ENCODE measurements at places on chromosomes 11 and 22.
A peak's percentile ranks its signal among the peaks of the same experiment; 100 is the strongest.

GRCh38 chr11:126929179-126930061 is 71.2 kb downstream of the KIRREL3 start:
- H3K27ac ChIP-seq = no peak overlapping the region
- H3K4me1 ChIP-seq = no peaks in the 10 kb centered on the region
- H3K4me3 ChIP-seq = no peak overlapping the region
- H3K27me3 ChIP-seq = peaks cover 2% of the 10 kb centered on the region
- no peaks in the 10 kb centered on the region for H3K36me3 ChIP-seq

GRCh38 chr11:23087407-23087806 is 227.1 kb upstream of the CCDC179 start:
- no peak overlapping the region for H3K4me3 ChIP-seq
- H3K27ac ChIP-seq = no peak overlapping the region
- no peaks in the 10 kb centered on the region for H3K4me1 ChIP-seq

DNA sequence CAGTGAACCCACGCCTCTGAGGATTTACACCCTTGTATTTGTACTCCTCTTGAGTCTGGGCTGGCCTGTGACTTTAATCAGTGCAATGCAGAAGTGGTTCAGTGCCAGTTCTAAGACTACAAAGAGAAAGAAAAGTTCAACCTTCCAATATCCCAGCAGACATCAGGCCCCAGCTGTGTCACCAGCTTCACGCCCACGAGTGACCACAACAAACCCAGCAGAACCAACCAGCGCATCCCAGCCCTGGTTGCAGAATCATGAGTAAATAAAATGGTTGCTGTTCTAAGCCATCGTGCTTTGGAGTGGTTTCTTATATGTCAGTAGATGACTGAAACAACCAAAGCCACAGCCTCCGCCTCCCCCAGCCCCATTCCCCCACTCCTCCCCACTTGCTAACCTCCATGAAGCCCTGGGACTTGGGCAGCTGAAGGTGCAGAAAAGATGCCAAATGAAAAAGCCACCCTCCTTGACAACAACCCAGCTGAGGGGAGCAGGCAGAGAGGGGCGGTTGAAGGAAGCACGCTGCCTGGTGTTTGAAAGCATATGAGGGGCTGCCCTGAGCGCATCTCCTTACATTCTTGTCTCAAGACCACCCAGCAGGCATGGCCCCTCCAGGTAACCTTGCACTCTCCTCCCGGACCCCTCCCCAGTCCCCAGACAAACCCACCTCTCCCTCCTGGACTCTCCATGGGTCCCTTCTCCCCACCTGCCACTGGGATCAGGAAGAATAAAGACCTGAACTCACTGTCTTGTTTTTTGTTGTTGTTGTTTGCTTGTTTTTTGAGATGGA is 20.9 kb downstream of the TSKU start:
- no peak for DNase-seq
- peak overlapping the region; percentile 58 for H3K27ac ChIP-seq
- H3K36me3 ChIP-seq = no peaks in the 10 kb centered on the region
- peak overlapping the region; percentile 6 for H3K4me3 ChIP-seq
- peaks cover 35% of the 10 kb centered on the region for H3K4me1 ChIP-seq
- peaks cover 34% of the 10 kb centered on the region for H3K27me3 ChIP-seq

- DNase-seq = no peak
- H3K36me3 ChIP-seq = no peaks in the 10 kb centered on the region
- H3K27me3 ChIP-seq = peaks cover 15% of the 10 kb centered on the region
- no peak overlapping the region for H3K4me3 ChIP-seq
- no peaks in the 10 kb centered on the region for H3K4me1 ChIP-seq
- no peak overlapping the region for H3K27ac ChIP-seq
These were observed 33.1 kb upstream of the POLD3 start for GRCh38 chr11:74559110-74559933.

GRCh38 chr22:37588546-37589215 is 8.8 kb upstream of the LGALS2 start:
- DNase-seq = no peak
- no peak overlapping the region for H3K27ac ChIP-seq
- H3K4me3 ChIP-seq = no peak overlapping the region
- H3K4me1 ChIP-seq = peaks cover 12% of the 10 kb centered on the region
- peaks cover 10% of the 10 kb centered on the region for H3K27me3 ChIP-seq

DNA sequence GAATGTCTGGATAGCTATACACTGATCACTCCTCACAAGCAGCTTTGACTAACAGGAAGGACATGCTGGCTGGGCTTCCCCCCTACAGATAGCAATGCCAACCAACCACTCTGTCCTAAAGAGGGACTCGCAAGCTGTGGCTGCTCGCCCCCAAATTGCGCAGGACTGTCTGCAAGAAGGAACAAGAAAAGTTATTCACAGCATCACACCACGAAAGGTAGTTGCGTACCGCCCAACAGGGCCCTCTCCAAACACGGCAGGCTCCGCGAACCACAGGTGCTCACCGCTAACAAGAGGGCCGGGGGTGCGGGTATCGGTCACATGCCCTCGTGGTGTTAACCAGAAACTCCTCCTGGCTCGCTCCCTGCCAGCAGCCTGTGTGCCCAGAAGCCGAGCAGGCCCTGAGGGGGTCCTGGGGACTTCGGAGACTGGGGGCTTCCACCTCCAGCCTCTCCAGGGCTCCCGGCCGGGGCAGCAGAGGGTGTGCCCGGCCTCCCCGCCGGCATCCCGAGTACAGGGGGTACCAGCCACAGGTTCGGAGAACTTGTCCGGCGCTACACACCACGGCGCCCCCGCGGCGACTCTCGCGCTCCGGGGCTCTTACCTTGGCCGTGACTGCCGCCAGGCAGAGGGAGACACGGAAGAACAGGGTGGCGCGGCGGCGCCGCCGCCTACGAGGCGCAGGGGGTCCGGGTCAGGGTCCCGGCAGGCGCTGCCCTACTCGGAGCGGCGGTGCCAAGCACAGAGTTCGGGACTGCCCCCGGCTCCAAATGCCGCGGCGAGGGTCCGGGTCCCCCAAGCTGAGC is 682 bp downstream of the LARGE1 start:
- H3K4me3 ChIP-seq = peak overlapping the region; percentile 56
- H3K4me1 ChIP-seq = peaks cover 15% of the 10 kb centered on the region
- H3K27ac ChIP-seq = no peak overlapping the region
- H3K36me3 ChIP-seq = no peaks in the 10 kb centered on the region
- peak; percentile 38 for DNase-seq

DNA sequence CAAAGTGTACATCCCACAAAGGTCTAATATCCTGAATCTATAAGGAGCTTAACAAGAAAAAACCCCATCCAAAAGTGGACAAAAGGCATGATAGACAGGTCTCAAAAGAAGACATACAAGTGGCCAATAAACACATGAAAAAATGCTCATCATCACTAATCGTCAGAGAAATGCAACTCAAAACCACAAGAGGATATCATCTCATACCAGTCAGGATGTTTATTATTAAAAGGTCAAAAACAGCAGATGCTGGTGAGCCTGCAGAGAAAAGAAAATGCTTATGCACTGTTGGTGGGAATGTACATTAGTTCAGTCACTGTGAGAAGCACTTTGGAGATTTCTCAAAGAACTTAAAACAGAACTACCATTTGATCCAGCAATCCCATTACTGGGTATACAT is 12.7 kb downstream of the LGALS12 start:
- H3K4me3 ChIP-seq = no peak overlapping the region
- DNase-seq = no peak
- peaks cover 4% of the 10 kb centered on the region for H3K27me3 ChIP-seq
- H3K27ac ChIP-seq = peak overlapping the region; percentile 14
- H3K36me3 ChIP-seq = no peaks in the 10 kb centered on the region

- H3K27me3 ChIP-seq = peaks cover 6% of the 10 kb centered on the region
- H3K27ac ChIP-seq = no peak overlapping the region
These were observed 5.5 kb downstream of the MRGPRX2 start for GRCh38 chr11:19055016-19055415.

GRCh38 chr11:44377121-44377520 is 67.2 kb upstream of the ALX4 start:
- H3K4me1 ChIP-seq = peaks cover 4% of the 10 kb centered on the region
- peaks cover 2% of the 10 kb centered on the region for H3K27me3 ChIP-seq
- no peak overlapping the region for H3K27ac ChIP-seq
- H3K4me3 ChIP-seq = no peak overlapping the region
- no peaks in the 10 kb centered on the region for H3K36me3 ChIP-seq

DNA sequence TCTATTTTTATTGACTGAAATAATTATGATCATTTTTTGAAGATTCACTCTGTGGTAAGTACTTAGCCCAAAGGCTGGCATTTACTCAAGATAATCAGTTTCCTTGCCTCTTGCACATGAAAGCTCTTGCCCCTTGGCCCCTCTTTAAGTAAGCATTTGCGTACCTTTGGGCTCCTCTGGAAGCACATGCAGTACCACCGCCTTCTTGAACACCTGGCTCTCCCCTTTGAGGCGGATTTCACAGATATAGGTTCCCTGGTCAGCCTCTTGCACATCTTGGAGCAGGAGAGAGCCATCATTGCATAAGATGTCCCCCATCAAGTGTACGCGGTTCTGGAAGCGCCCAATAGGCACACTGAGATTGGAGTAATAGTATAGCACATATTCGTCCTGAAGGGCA is 14.5 kb downstream of the JAML start:
- peaks cover 72% of the 10 kb centered on the region for H3K4me1 ChIP-seq
- no peaks in the 10 kb centered on the region for H3K27me3 ChIP-seq
- no peak overlapping the region for H3K27ac ChIP-seq
- H3K4me3 ChIP-seq = no peak overlapping the region
- H3K36me3 ChIP-seq = peaks cover 68% of the 10 kb centered on the region
- DNase-seq = no peak

DNA sequence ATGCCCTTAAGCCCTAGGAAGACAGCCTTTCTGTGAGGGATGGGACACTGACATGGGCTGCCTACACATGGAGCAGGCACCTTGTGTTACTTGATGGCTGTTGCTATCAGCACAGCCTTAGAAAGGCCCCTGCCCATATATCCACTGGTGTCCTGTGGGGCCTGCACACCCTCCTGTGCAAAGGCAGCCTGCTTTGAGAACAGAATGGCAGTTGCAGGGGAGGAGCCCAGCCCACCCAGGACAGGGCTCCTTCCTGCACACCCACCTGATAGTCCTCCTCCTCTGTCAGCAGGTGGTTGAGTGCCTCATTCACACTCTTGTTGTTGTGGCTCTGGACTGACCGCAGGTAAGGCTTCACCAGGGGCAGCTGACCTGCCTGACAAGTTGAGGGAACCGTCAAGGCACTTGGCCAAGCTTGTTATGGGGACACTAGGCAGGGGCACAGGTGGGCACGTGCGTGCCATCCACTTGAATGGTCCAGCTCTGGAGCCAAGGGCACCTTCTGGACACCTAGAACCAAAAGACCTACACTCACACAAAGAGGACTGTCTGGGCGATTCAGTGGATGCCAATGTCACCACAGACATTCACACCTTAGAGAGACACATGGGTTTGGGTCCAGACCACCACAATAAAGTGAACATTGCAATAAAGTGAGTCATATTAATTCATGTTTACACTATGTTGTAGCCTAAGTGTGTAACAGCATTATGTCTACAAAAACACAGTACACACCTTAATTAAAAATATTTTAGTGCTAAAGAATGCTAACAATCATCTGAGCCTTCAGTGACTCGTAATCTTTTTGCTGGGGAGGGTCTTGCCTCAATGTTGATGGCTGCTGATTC is 9.4 kb upstream of the SLC25A1 start:
- H3K4me1 ChIP-seq = no peaks in the 10 kb centered on the region
- no peaks in the 10 kb centered on the region for H3K36me3 ChIP-seq
- DNase-seq = no peak
- peaks cover 2% of the 10 kb centered on the region for H3K27me3 ChIP-seq
- no peak overlapping the region for H3K4me3 ChIP-seq
- no peak overlapping the region for H3K27ac ChIP-seq

- no peak for DNase-seq
- H3K4me1 ChIP-seq = peaks cover 23% of the 10 kb centered on the region
- peak overlapping the region; percentile 89 for H3K4me3 ChIP-seq
- H3K27me3 ChIP-seq = no peaks in the 10 kb centered on the region
- peak overlapping the region; percentile 74 for H3K27ac ChIP-seq
- peaks cover 2% of the 10 kb centered on the region for H3K36me3 ChIP-seq
These were observed 499 bp downstream of the ATL3 start for GRCh38 chr11:63670433-63671321.

GRCh38 chr11:117871160-117871559 is 5.3 kb downstream of the FXYD6 start:
- DNase-seq = no peak
- H3K27me3 ChIP-seq = peaks cover 26% of the 10 kb centered on the region
- peaks cover 33% of the 10 kb centered on the region for H3K4me1 ChIP-seq
- no peak overlapping the region for H3K27ac ChIP-seq

DNA sequence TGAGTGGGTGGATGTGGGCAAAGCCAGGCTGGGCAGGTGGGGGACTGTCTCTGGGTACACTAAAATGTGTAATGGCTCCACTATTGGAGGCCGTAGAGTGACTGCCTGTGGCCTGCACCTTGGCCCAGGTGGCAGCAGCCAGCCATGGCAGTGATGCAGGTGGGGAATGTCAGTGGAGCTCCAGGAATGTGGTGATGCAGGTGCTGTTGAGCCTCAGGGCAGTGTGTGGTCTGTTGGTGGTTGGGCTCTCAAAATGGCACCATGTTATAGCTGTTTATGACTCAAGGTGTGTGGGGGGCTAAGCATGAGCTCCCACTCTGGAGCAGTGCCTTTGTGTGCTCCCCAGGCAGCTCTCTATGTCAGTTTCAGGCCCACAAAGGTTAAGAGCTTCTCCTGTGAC is 40.2 kb upstream of the CCDC90B start:
- H3K36me3 ChIP-seq = no peaks in the 10 kb centered on the region
- no peak overlapping the region for H3K4me3 ChIP-seq
- H3K27ac ChIP-seq = no peak overlapping the region
- peaks cover 16% of the 10 kb centered on the region for H3K27me3 ChIP-seq
- no peaks in the 10 kb centered on the region for H3K4me1 ChIP-seq

GRCh38 chr11:78657441-78657840 is 82.8 kb upstream of the NARS2 start:
- no peak overlapping the region for H3K27ac ChIP-seq
- peaks cover 6% of the 10 kb centered on the region for H3K27me3 ChIP-seq
- H3K36me3 ChIP-seq = no peaks in the 10 kb centered on the region
- no peaks in the 10 kb centered on the region for H3K4me1 ChIP-seq
- no peak overlapping the region for H3K4me3 ChIP-seq

DNA sequence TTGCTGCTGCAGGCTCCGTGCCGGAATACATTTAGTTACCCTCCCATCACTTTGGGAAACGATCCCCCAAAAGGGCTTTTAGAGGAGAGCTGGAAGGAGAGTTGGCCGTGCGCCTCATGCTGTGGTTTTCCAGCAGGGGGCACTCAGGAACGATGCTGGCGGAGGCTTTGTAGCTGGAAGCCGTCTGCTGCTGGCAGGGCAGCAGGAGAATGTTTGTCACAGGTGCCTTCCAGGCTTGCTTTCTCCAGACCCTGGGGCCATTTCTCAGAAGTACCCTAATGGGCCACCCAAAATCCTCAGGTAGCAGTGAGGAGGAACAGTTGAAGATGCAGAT is 30.0 kb upstream of the CABP7 start:
- DNase-seq = no peak
- H3K4me3 ChIP-seq = no peak overlapping the region
- H3K27me3 ChIP-seq = no peaks in the 10 kb centered on the region
- H3K4me1 ChIP-seq = no peaks in the 10 kb centered on the region
- no peak overlapping the region for H3K27ac ChIP-seq

DNA sequence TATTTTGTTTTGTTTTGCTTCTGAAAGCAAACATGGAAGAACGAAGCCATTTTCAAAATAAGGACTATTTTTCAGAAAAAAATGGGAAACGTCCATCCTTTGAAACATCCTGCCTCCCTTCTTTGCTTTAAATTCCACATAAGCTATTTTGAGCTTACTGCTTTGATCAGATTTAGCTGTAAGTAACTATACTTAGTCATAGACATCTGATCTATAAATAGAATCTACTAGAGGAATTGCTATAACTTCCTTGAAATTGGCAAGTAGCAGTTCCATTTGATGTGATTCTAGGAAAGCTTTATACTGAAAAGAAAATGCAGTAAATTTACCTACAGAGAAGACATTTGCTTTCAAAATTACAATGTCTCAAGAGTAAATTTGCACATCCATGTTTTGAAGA is 305.8 kb downstream of the TTC28 start:
- H3K36me3 ChIP-seq = peaks cover 5% of the 10 kb centered on the region
- H3K27me3 ChIP-seq = no peaks in the 10 kb centered on the region
- no peak for DNase-seq
- peaks cover 33% of the 10 kb centered on the region for H3K4me1 ChIP-seq
- H3K27ac ChIP-seq = peak overlapping the region; percentile 34
